ENCODE measurements at places on chromosomes 3 and 15.

GRCh38 chr3:141807277-141808033 is 44.2 kb downstream of the GRK7 start:
- no peak for DNase-seq

DNA sequence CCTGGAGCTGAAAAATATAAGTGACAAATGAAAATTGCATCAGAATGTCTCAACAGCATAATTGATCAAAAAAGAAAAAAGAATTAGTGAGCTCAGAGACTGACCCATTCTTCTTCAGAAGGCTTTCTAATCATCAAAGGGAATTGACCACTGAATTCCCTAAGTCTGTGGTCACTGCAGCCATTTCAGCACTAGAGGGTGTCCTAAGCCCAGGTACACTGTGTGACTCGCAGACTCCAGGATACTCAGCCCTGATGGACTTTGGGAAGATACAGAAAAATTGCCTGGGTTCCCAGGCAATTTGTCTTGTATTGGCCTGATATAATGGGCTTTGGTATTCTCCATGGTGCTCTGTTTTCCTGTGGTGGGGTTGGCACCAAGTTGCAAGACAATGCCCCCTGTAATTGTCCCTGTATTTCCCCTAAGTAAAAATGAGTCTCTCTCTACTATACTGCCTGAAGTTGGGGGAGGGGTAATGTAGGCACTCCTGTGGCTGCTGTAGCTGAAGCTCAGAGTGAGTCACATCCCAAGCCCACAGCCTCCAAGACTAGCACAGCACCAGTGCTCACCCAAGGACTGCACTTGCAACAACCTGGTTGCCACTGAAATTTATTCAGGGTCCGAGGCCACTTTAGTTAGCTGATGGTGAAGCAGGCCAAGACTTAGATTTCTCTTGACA is 256.0 kb upstream of the STAC start:
- DNase-seq = no peak

GRCh38 chr3:169052465-169053302 is 610.8 kb downstream of the MECOM start:
- DNase-seq = no peak

DNA sequence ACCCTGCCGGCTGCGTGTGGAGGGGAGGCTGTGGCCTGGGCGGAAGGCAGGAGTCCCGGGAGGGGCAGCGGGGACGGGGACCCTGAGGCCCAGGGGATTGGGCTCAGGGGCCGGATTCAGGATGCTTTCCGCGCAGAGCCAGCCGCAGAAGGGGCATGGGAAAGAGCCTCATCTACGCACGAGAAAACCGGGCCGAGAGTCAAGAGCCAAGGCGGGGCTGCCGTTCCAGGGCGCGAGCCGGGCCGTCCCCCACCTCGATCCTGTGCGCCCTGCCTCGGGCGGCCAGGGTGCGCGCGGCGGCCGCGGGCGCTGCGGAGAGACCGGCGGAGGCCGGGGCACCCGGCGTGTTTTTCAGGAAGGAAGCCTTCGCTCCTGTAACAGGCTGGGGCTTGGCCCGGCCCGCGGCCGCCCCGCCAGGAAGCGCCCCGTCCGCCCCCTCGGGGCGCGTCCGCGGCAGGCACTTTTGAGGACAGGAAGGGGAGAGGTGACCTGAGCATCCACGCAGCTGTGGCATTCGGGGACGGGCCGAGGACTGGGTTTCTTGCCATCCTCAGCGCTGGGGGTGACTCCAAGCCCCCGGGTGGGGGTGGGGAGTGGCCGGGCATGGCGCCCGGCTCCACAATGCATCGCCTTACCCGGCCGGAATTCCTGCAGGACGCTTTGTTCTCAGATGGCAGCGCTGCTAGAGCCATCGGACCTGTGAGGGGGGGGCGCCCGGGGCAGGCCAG is 62.3 kb upstream of the GATA2 start:
- no peak for DNase-seq
